CD4-positive, alpha-beta T cell treated with Interleukin-12 subunit alpha and Interleukin-12 subunit beta, for 1 hour (primary cell): ENCODE measurements at places on chromosomes 2 and 18.

DNA sequence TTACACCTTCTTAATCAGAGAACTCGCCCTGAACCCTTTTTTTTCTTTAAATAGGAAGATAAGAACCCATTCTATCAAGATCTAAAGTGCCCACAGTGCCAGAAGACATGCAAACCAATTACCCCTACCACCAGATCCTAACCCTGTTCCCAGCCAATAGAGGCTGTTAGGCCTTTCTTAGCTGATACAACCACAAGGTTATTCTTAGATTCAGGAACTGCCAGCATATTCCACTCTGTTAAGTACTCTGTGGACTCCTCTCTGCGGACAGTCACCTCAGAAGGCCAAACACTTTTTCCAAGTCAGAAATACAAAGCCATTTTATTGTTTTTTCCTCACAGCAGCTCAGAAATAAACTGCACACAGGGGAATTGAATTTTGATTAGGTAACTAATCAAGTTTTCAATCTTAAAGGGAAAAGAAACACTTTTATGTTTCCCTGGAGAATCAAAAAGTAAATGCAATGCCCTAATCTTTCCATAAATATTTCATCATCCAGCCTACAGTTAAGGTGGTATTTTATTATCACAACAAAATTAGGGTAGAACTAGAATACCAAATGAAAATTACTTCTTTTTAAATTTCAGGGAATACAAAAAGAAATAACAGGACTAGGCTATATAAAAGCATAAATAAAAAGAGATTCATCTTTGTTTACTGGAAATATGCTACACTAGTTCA, 111.4 kb downstream of the NBAS start:
- no peak for DNase-seq

GRCh38 chr2:208686665-208687064, 280.1 kb downstream of the PTH2R start:
- DNase-seq = no peak

GRCh38 chr18:70250781-70251180, 38.1 kb upstream of the SOCS6 start:
- DNase-seq = no peak

GRCh38 chr2:120602251-120602650, 133.4 kb upstream of the GLI2 start:
- no peak for DNase-seq

DNA sequence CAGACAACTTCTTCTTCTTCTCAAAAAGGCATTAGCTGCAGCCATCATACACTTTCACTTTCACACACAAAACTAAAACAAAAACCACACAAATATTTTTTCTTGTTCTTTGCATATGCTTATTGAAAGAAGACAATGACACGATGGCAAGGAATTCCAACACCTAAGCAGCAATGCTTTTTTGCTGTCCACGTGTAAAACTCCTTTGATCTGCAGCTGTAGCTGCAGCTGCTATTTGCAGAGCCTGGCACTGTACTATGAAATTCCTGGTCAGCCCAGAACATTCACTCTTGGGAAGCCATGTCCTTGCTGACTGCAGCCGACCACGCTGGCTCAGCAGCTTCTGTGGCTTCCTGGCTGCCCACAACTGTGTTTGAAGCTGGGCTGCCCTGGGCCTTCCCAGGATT, 316.2 kb downstream of the CDH2 start:
- DNase-seq = no peak

DNA sequence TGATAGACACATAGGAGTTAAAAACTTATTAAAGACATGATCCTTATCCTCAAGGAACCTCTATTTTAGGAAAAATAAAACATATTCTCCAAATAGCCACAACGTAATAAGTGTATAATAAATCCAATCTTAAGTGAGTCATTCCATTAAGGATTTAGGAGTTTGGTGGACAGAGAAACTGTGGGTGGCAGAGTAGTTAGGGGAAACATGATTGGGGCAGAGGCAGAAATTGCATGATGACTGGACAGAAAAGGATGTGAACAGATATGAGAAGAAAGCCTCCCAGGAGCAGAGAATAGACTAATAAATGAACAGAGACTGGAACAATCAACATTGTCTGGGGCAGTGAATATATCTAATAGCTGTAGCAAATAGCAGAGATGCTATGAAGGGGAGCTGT, 48.1 kb upstream of the SIGLEC15 start:
- no peak for DNase-seq

DNA sequence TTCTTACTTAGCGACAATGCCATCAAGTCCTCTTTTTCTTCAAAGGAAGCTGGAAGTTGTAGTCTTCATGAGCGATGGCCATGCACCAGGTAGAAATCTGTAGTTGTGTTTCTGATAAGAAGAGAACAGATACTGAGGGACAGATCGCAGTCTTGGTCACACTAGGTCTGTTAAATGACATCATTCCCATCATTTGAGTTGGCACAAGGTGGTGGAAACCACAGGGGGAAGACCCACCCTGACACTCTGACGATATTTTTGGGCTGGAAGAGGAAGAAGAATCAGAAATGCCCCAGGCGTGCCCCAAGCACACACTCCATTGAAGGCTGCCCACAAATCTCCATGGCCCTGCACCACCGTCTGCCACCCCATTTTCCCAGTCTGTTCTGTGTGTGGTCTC, 89.0 kb upstream of the BOD1L2 start:
- DNase-seq = no peak

GRCh38 chr2:238421695-238422035, 5.1 kb upstream of the ASB1 start:
- no peak for DNase-seq

GRCh38 chr2:85794038-85794441, 40.2 kb downstream of the ATOH8 start:
- DNase-seq = no peak

GRCh38 chr2:152568531-152568930, 148.7 kb downstream of the PRPF40A start:
- no peak for DNase-seq

- no peak for DNase-seq
These were observed 21.1 kb upstream of the SCYGR2 start for GRCh38 chr2:227577555-227577954.

DNA sequence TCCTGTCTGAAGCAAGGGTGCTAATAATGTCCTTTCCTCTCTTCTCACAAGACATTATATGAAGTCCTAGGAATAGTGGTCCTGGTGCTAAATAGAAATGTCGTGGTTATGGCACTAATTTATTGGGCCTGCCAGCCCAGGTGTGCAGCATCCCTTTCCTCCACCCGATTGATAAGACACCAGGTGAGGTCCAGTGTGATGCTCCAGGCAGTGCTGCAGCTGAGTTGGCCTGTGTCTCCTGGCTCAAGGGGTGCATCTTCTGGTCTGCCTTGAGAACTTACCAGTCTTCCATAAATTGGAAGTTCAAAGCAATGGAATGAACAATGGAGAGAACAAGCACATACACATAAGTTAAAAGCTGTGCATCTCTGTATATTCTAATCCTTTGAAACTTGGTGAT, 26.9 kb downstream of the CRIM1 start:
- no peak for DNase-seq

DNA sequence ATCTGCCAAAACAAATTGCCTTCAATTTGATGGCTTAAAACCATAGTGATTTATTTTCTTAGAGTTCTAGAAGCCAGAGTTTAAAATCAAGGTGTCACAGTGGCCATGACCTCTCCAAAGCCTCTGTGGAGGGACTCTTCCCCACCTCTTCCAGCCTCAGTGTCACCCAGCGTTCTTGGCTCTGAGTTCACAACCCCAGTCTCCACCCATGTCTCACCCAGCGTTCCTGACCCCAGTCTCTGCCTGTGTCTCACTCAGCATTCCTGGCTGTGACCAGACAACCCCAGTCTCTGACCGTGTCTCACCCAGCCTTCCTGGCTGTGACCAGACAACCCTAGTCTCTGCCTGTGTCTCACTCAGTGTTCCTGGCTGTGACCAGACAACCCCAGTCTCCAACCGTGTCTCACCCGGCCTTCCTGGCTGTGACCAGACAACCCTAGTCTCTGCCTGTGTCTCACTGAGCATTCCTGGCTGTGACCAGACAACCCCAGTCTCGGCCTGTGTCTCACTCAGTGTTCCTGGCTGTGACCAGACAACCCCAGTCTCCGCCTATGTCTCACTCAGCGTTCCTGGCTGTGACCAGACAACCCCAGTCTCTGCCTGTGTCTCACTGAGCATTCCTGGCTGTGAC, 299.3 kb downstream of the GALR1 start:
- no peak for DNase-seq

DNA sequence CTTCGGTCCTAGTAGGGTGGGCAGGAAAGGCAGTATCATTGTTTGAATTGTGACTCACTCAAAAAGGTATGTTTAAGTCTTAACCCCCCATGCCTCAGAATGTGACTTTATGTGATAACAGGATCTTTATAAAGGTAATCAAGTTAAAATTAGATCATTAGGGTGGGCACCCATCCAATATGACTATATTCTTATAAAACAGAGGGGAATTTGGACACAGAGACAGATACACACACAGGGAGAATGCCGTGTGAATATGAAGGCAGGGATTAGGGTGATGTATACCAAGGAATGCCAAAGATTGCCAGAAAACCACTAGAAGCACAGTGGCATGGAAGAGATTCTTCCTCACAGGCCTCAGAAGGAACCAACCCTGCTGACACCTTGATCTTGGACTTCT, 281.8 kb downstream of the CLIP4 start:
- no peak for DNase-seq

- no peak for DNase-seq
These were observed 134.7 kb downstream of the TMEM163 start for GRCh38 chr2:134583997-134584520.

DNA sequence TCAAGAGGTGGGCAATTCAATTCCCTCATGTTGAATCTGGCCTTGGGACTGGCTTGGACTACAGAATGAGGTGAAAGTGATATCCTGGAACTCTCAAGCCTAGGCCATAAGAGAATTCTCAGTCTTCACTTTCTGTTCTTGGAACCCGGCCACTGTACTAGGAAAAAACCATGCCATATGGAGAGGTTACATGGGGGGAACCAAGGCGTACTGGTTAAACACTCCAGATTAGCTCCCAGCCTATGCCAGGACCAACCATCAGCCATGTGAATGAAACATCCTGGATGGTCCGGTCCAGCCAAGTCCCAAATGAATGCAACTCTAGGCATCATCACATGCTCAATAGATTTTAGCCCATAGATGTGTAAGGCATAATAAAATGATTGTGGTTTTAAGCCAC, 56.4 kb downstream of the ZNF385B start:
- DNase-seq = no peak

- no peak for DNase-seq
These were observed 15.6 kb downstream of the PDE6D start for GRCh38 chr2:231765496-231765929.

GRCh38 chr18:31636387-31636786, 44.7 kb downstream of the TTR start:
- no peak for DNase-seq

GRCh38 chr2:173922760-173923159, 42.4 kb downstream of the SP3 start:
- DNase-seq = no peak

- no peak for DNase-seq
These were observed 79.5 kb downstream of the CAMKMT start for GRCh38 chr2:44441200-44441599.

- DNase-seq = no peak
These were observed 207.2 kb downstream of the GBX2 start for GRCh38 chr2:235960716-235961640.

DNA sequence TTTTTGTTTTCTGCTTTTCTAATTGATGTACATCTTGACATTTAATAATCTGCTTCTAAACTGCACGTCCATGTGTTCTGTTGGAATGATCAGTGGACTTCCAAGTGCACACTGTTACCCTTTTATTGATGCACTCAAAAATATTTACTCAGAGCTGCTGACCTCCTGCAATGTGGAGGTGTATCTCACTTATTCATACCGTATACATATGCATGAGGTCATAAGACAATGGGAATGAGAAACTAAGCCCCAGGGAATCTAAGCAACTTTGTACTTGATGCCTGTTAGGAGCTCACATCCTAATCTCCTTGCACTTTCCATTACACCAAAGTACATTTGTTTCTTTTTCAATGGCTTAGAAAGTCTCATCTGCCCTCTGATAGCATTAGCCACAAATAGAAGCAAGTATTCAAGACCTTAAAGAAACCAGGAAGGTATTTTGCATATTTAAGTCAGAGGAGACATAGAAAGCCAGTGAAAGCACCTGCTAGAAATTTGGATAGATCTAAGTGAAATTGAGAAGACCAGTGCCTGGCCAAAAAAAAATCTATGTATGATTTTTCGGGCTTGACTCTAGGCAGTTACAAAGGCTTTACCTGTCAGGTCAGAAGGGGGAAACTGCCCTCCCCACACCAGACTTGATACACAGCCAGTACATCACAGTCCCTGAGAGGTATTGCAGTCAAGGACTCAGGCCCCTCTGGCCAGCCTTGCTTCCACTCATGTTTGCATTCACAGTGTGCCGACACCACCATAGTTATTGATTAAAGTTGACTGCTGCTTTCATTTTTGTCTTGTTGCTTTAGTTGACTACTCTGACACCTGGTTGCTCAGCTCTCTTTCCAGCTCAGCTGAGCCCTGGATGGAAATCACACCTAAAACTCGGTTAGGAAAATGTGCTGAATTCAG, 391.7 kb upstream of the CYRIA start:
- no peak for DNase-seq

DNA sequence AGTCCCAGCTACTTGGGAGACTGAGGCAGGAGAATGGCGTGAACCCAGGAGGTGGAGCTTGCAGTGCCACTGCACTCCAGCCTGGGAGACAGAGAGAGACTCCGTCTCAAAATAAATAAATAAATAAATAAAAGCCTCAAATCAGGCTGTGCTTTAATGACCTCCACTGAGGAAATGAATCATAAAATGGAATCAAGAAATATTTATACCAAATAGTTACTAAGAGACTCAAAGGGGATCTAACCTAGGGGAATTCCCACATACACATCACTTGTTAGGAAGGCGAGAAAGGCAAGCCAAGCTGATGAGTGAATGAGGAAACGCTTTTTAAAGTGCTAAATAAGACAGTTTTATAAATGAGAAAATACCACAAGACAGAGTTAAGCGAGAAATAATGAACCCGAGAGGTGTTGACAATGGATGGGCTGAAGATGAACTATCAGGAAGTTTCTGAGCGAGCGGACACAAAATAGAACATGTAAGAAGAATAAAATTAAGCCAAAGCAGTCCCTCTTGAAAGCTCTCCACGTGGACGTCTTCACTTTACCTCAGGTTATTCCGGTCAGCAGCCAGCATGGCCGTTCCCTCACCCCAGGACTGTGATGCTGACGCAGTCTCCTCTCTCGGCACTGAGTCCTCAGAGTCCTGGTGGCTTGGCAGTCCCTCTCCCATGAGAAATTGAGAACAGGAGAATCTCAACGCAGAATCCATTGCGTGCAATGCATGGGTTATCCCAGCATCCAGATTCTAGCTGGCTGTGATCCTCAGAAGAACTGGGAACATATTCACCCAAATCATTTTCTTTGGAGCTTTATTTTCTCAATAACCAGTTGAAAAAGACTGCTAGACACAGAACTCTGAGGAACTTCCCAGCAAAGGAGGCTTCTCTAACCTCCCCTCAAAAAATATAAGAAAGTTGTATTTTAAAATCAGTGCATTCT, 22.3 kb downstream of the PXDN start:
- no peak for DNase-seq

GRCh38 chr2:211093743-211094303, 537.4 kb downstream of the CPS1 start:
- no peak for DNase-seq

GRCh38 chr18:80088823-80089222, 20.2 kb upstream of the ADNP2 start:
- no peak for DNase-seq
